ENCODE measurements at places on chromosomes 3 and 15.

DNA sequence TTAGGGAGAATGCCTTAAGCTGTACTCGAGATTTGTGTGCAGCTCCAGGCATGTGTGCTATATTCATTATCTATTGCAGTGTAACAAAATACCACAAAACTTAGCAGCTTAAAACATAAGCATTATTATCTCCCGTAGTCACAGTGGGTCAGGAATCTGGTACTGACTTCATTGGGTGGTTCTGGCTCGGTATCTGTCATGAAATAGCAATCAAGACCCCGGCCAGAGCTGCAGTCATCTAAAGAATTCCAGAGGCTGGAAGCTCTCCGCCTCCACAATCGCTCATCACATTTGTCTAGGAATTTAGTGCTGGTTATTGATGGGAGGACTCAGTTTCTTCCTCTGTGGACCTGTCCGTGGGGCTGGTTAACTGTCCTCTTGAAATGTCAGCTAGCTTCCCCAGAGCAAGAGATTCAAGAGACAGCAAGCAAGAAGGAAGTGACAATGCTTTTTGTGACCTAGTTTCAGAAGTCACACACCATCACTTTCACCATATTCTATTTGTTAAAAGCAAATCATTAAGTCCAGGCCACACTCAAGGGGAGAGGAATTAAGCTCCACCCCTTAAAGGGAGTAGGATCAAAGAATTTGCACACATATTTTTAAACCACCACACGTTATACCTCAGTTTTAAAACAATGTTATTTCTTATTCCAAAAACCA lies 76.1 kb downstream of the TOP2B start:
- DNase-seq = no peak

GRCh38 chr15:41980654-41981323 lies 8.4 kb upstream of the EHD4 start:
- no peak for DNase-seq

GRCh38 chr3:38843898-38844297 lies 27.9 kb upstream of the SCN10A start:
- DNase-seq = no peak

GRCh38 chr3:175619369-175619768 lies 760.2 kb downstream of the NAALADL2 start:
- no peak for DNase-seq

GRCh38 chr3:154936196-154936595 lies 143.9 kb upstream of the MME start:
- DNase-seq = no peak

DNA sequence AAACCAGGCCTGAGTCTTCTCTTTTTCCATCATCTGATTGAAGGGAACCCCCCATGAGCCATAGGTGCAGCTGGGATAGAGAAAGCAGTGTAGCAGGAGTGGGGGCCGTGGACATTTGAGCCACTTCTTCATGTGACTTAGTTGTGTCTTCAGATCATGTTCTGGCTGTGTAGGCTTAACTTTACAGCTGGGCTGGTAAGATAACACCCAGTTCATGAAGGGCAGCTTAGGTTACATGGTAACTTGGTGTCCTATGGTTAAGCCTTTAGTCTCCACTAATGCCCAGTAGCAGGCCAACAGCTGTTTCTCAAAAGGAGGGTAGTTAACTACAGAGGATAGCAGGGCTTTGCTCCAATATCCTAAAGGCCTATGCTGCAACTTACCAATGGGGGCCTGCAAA lies 11.4 kb upstream of the SNRPN start:
- no peak for DNase-seq

DNA sequence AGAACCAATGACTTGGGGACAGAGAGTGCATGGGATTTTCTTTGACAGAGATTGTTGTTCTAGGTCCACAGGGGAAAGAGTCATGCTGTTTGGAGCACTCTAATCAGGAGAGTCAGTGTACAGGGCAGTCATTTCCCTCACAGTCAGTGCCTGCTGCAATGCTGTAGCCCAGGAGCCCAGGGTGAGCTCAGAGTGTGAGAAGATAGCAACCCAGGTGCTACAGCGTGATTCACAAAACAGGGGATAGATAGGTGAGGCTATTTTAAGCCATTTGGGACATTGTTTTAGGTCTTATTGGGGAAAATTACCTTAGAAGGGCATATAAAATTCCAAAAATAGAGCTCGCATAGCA lies 37.3 kb downstream of the LNP1 start:
- DNase-seq = no peak

GRCh38 chr3:38001456-38002081 lies 11.0 kb downstream of the VILL start:
- no peak for DNase-seq

- DNase-seq = no peak
Measured at GRCh38 chr15:57865294-57865693, 158.8 kb downstream of the POLR2M start.

DNA sequence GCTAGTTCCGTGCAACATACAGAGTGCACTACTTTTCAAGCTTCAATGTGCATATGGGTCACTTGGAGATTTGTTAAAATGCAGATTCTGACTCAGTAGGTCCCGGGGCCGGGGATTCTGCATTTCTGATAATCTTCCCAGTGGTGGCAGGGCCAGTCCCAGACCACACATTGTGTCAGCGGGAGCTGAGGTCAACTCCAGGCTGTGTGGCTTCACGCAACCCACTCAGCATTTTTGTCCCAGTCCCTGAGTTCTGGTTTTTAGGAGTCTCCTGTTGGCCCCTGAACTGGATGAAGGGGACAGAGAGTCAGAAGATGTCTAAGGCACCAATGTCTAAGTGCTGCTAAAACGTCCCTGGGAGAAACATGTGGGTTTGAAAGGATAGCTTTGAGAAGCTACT lies 26.1 kb upstream of the CCDC174 start:
- DNase-seq = no peak

DNA sequence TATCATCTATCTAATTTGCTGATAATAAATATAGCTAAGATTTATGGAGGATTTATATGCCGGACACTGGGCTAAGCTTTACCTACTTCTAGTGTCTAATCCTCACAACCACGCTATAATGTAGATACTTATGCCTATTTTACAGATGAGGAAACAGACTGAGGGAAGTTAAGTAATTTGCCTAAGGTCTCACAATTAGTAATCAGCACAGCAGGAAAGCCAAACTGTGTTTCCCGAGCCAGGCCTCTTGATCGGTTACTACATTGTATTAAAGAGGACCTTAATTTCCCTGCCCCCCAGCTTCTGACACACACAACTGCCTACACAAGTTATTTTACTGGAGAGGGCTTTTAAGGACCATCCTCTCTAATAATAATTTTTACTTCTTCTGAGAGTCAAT lies 40.9 kb downstream of the ONECUT1 start:
- DNase-seq = no peak

GRCh38 chr15:68682330-68682729 lies 103.5 kb downstream of the CORO2B start:
- DNase-seq = no peak

- DNase-seq = no peak
Measured at GRCh38 chr3:169458752-169459151, 204.8 kb downstream of the MECOM start.

DNA sequence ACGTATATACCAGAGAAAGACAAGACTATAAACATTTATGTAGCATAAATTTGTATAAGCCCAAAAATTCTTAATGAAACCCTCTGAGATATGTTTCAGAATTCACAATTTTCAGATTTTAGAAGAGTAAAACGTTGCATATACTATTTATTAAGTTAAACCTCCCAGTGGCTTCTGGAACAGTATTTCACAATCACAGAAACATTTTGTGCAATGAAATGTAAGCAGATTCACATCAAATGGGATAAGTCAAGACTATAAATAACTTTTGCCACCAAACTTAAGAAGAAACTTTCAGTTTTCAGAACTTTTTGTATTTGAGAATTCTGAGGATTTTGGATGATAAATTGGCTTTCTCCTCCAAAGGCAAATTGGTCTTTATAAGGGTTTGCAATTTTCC lies 9.2 kb downstream of the SLTM start:
- DNase-seq = no peak

- DNase-seq = no peak
Measured at GRCh38 chr3:185824051-185825005, 514 bp downstream of the IGF2BP2 start.

GRCh38 chr15:39909007-39909406 lies 11.1 kb downstream of the GPR176 start:
- no peak for DNase-seq

DNA sequence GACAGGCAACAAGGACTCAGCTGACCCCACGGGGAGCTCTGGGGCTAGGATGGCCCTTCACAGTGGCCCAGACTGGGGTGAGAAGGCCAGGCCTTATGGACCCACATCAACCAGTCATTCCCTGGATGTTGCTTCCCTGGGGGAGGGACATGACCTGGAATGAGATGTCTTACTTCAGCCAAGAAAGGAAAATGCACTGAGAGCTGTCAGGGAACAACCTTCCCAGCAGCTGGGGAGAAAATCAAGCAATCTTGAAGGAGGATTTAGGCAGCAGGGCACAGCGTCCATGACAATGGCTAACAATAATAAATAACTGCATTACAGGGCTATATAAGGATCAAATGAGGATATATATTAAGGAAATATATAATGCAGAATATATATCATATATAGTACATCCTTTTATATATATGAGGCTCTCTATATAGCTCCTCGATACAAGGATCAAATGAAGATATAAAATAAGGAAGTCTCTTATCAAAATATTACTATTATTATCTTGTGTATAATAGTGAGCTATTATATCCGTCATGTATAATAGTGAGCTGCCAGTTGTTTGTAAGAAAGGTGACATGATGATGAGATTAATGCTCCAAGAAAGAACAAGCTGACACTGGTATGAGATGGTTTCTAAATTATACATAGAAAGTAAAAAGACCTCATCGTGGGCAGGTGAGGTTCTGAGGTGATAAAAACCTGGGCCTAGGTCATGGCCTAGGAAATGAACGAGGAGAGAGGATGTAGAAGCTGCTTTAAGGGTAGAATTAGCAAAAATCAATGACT lies 117.8 kb upstream of the LIPC start:
- DNase-seq = no peak

GRCh38 chr15:74278207-74278606 lies 42.1 kb downstream of the CCDC33 start:
- DNase-seq = no peak

GRCh38 chr3:12659316-12660015 lies 4.5 kb downstream of the RAF1 start:
- DNase-seq = no peak

GRCh38 chr3:145798696-145799537 lies 362.1 kb downstream of the PLOD2 start:
- no peak for DNase-seq

GRCh38 chr3:72903004-72903403 lies 15.2 kb downstream of the GXYLT2 start:
- DNase-seq = no peak

- no peak for DNase-seq
Measured at GRCh38 chr3:172869368-172869771, 118.8 kb downstream of the ECT2 start.

GRCh38 chr3:170499562-170500156 lies 81.0 kb downstream of the CLDN11 start:
- no peak for DNase-seq

DNA sequence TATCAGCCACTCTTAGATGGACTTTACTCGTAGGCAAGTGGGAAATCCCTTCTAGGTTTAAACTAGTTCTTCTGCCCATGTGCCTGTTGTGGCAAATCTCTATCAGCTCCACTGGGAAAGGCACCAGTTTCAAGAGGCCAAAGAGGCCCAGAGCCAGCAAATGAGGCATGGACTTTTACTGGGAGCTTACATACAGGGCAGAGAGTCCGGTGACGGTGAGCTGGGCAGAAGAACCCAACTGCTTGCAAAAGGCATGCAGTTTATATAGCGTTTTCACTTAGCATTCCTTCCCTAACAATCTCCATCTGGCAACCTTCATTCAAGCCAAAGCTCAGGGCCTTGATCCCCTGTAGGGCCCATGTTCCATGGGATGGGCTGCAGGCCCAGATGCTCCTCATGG lies 93.0 kb upstream of the C3orf80 start:
- DNase-seq = no peak

DNA sequence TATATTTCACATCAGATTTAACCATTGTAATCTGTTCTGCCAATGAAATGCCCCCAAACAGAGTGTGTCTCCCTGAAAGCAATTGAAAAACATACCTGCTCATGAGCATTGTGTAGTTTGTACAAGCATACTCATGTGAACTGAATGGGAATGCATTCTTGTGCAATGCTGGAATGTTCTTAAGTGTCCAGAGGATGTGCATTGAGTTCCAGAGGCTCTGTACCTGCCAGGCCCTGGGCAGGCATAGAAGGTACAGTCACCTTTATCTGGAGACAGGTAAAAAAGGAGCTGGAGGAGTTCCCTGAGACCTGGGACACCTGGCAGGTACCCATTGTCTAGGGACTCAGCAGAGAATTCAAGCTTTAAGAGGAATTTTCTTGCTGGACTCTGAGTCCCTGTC lies 2.8 kb downstream of the MRAS start:
- DNase-seq = no peak

- no peak for DNase-seq
Measured at GRCh38 chr15:55703873-55704301, 39.1 kb downstream of the PRTG start.

GRCh38 chr3:180181387-180181786 lies 144.7 kb upstream of the PEX5L start:
- DNase-seq = no peak

DNA sequence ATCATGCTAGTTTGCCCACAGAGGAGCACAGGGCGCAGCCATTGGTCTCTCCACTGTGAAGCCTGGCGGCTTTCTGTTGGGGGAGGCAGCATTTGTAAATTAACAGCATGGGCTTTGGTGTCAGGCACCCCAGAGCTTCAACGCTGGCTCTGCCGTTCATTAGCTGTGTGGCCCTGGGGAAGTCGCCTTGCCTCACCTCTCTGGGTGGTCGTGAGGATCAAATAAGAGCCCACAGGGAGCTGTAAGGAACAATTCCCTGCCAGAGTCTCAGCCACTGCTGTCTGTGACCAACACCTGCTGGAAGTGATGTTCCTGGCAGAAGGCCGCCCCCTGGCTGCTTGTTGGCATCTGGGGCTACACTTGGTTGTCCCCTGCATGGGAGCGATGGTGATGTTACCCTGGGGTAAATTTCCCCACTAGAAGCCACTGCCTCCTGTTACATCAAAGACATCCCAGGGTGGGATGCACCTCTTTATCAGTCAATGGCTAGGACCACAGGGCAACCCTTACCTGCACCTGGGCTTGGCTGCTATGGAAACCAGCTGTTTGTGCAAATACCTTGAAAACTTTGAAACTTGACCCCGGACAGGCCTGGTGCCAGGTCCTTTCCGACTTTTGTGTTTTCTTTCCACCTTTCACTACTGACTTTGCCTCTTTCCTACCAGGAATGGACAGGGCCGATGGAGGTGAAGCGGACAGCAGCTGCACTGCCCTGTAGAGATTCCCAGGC lies 36.9 kb downstream of the DNASE1L3 start:
- no peak for DNase-seq

- DNase-seq = no peak
Measured at GRCh38 chr3:173770011-173770410, 372.5 kb downstream of the NLGN1 start.

DNA sequence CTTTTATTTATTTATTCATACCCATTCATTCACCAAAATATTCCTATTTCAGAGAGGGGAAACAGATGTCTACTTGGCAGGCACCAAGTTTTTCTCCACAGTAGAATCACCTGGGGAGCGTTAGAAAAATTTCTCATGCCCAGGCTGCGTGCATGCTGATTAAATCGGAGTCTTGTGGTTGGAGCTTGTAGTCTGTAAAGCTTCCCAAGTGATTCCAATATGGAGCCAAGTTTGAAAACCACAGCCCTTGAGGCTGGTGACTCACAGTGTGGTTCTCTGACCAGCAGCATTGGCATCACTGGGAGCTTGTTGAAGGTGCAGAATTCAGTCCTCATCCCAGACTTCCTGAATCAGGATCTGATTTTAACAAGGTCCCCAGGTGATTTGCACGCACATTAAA lies 49.7 kb downstream of the PDHB start:
- no peak for DNase-seq

GRCh38 chr3:61894988-61895935 lies 333.9 kb downstream of the PTPRG start:
- DNase-seq = no peak

Data from stimulated activated CD4-positive, alpha-beta T cell treated with anti-CD3 and anti-CD28 coated beads, Interleukin-15, amount 100 ng/mL, for 1 hour (primary cell).